Activated T-helper 1 cell treated with anti-CD3 and anti-CD28 coated beads, Interleukin-12 subunit alpha, Interleukin-12 subunit beta, Interleukin-2, Interleukin-4 antibody, amounts not matched to agents 30 ng/mL and 10 ng/mL and 1 ng/mL, durations not matched to agents 14 hours and 24 hours and 36 hours (primary cell): ENCODE measurements at places on chromosomes 12 and 14. TPM values are rescaled to one million over a fixed set of nuclear protein-coding genes. Genes with fewer than 3 reads are reported as not detected.

The ADCK1 gene
- 3.9 and 5.4 TPM in 2 replicates for total RNA-seq

The PRH2 gene
- total RNA-seq = not detected in 2 replicates

The C12orf54 gene
- total RNA-seq = not detected in 2 replicates

The ZC2HC1C gene
- total RNA-seq = 0.71 and 0.80 TPM in 2 replicates

The CPSF2 gene
- 103 and 104 TPM in 2 replicates for total RNA-seq

The ALDH6A1 gene
- total RNA-seq = 10.8 and 11.0 TPM in 2 replicates

- H3K4me3 ChIP-seq = no peak overlapping the region
- no peaks in the 10 kb centered on the region for H3K36me3 ChIP-seq
- H3K4me1 ChIP-seq = peaks cover 17% of the 10 kb centered on the region
- DNase-seq = no peak
- H3K27ac ChIP-seq = no peak overlapping the region
- H3K27me3 ChIP-seq = peaks cover 5% of the 10 kb centered on the region
Observed at GRCh38 chr12:96120359-96121100, 73.6 kb upstream of the ELK3 start.

DNA sequence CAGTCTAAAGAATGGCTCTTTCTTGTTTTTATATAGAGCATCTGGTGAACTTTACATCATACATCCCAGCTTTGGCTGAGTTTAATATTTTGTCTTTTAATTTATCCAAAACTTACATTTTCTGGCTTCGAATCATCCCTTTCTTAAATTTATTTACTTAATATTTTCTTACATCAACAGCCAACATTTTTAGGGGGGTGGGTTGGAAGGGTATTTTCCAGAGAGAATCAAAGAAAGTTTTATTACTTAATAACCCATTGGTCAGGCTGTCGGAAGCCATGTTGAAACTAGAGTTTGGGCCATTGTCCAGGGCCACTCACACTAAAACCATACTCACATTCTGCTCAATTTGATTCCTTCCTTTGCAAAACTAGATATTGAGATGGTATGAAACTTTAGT, 220.2 kb downstream of the AEBP2 start:
- no peaks in the 10 kb centered on the region for H3K36me3 ChIP-seq
- H3K27ac ChIP-seq = no peak overlapping the region
- DNase-seq = no peak
- no peak overlapping the region for H3K4me3 ChIP-seq
- no peaks in the 10 kb centered on the region for H3K4me1 ChIP-seq
- no peaks in the 10 kb centered on the region for H3K27me3 ChIP-seq

DNA sequence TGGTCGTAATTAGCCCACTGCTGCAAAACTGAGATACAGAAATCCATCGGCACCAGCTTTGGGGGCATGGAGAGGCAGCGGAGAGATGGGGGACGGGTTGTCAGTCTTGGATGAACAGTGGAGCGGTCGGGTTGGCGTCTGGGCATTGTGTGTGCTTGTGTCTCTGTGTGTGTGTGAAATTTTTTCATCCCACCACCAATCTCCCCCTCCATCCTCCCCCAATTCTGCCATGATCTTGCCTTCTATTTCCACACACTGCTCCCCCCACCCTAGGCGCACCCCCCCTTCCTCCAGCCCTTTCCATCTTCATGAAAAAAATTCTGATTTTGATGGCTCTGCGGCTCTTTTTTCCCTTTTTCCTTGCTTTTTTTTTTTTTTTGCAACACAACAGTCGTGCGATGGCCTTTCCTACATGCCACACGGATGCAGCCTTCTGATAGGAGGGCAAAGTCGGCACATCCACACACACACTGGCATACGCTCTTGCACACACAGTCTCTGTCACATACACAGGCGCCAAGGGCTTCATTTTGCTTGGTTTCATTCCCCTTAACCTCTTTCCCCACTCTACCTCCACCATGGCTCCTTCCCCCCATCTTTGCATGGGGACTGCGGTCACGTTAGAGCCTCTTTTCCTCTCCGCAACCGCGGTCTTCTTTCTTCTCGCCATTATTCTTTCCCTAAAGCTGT, 3.3 kb downstream of the NRXN3 start:
- no peaks in the 10 kb centered on the region for H3K4me1 ChIP-seq
- no peaks in the 10 kb centered on the region for H3K36me3 ChIP-seq
- peaks cover 6% of the 10 kb centered on the region for H3K27me3 ChIP-seq
- no peak overlapping the region for H3K4me3 ChIP-seq
- no peak overlapping the region for H3K27ac ChIP-seq

DNA sequence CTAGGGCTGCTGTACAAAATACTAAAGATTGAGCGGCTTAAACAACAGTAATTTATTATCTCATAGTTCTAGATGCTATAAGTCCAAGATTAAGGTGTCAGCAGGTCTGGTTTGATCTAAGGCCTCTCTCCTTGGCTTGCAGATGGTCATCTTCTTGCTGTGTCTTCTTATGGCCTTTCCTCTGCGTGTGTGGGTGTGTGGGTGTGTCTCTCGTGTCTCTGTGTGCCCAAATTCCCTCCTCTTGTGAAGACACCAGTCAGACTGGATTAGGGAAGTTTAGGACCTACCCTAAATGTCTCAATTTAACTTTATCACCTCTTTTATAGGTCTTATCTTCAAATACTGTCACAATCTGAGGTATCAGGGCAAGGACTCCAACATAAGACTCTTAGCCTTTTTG, 28.3 kb downstream of the DDHD1 start:
- H3K4me3 ChIP-seq = no peak overlapping the region
- peaks cover 45% of the 10 kb centered on the region for H3K4me1 ChIP-seq
- H3K27me3 ChIP-seq = no peaks in the 10 kb centered on the region
- DNase-seq = no peak

- DNase-seq = no peak
- H3K27ac ChIP-seq = no peak overlapping the region
- H3K36me3 ChIP-seq = peaks cover 13% of the 10 kb centered on the region
- H3K27me3 ChIP-seq = no peaks in the 10 kb centered on the region
- H3K4me1 ChIP-seq = peaks cover 6% of the 10 kb centered on the region
- H3K4me3 ChIP-seq = no peak overlapping the region
Observed at GRCh38 chr12:27272373-27273028, 28.4 kb downstream of the STK38L start.

- no peaks in the 10 kb centered on the region for H3K36me3 ChIP-seq
- H3K27ac ChIP-seq = no peak overlapping the region
- no peak overlapping the region for H3K4me3 ChIP-seq
- H3K4me1 ChIP-seq = peaks cover 6% of the 10 kb centered on the region
Observed at GRCh38 chr12:21155522-21156351, 24.7 kb downstream of the SLCO1B1 start.

GRCh38 chr12:83865431-83865830, 1047.2 kb downstream of the SLC6A15 start:
- no peaks in the 10 kb centered on the region for H3K36me3 ChIP-seq
- no peaks in the 10 kb centered on the region for H3K4me1 ChIP-seq
- no peak overlapping the region for H3K27ac ChIP-seq
- H3K4me3 ChIP-seq = no peak overlapping the region
- no peak for DNase-seq

DNA sequence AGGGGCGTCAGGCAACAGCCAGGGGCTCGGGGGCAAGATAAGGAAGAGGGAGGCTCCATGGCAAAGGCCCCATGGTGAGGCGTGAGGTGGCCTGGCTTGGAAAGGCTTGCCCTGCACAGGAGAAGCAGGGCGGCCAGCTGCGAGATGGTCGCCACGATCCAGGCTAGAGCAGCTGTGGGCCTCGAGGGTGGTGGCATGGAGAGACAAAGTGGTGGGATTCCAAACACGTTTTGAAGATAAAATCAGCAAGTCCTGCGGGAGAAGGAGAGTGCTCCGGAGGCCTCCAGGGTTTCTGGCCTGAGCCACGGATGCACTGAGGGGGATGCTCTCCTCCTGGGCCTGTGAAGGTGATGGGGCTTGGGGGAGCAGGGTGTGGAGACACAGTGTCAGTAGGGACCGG, 20.5 kb upstream of the DLK1 start:
- no peak overlapping the region for H3K27ac ChIP-seq
- H3K27me3 ChIP-seq = no peaks in the 10 kb centered on the region
- no peaks in the 10 kb centered on the region for H3K4me1 ChIP-seq
- no peak overlapping the region for H3K4me3 ChIP-seq
- H3K36me3 ChIP-seq = no peaks in the 10 kb centered on the region
- no peak for DNase-seq

DNA sequence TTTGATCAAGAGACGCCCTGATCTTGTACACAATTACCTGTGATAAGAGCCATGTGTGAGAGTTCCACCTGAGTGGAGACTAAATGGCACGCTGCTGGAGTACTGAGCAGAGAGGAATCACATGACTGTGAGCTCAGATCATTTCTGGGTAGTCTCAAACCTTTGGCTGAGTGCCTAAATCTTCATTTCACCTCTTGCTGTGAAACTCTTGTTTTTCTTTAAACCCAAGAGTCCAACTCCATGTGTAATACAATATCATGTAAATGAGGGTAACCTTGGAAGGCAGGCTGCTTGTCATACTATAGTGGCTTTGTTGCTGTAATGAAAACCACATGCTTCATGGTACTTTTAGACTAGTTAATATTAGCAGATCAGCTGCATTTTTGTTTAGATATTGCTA, 156.9 kb downstream of the CAND1 start:
- DNase-seq = no peak
- peaks cover 5% of the 10 kb centered on the region for H3K27me3 ChIP-seq
- no peaks in the 10 kb centered on the region for H3K36me3 ChIP-seq
- H3K4me1 ChIP-seq = no peaks in the 10 kb centered on the region
- no peak overlapping the region for H3K4me3 ChIP-seq
